Activated naive CD4-positive, alpha-beta T cell treated with anti-CD3 and anti-CD28 coated beads for 36 hours (primary cell): ENCODE measurements at places on chromosomes 5 and 9. TPM values are rescaled to one million over a fixed set of nuclear protein-coding genes. Genes with fewer than 3 reads are reported as not detected.

Gene HMCN2
- not detected for total RNA-seq

Gene N4BP3
- 1.4 TPM for total RNA-seq

Gene CORO2A
- total RNA-seq = 8.2 TPM

Gene DBH
- total RNA-seq = not detected

Gene PCDHB14
- not detected for total RNA-seq

Gene TGFBI
- total RNA-seq = not detected

Gene GAPT
- not detected for total RNA-seq

Gene HK3
- total RNA-seq = not detected

Gene BARX1
- total RNA-seq = 0.21 TPM

Gene PLPP6
- total RNA-seq = 4.6 TPM

Gene AGPAT2
- 9.4 TPM for total RNA-seq

Gene MORN5
- total RNA-seq = not detected

Gene UBAC1
- 40.0 TPM for total RNA-seq

Gene SPOCK1
- not detected for total RNA-seq

- no peak for DNase-seq
These were observed 254.6 kb downstream of the FSTL4 start for GRCh38 chr5:133357758-133358157.

- DNase-seq = no peak
These were observed 552.4 kb upstream of the MEF2C start for GRCh38 chr5:89435347-89435746.

DNA sequence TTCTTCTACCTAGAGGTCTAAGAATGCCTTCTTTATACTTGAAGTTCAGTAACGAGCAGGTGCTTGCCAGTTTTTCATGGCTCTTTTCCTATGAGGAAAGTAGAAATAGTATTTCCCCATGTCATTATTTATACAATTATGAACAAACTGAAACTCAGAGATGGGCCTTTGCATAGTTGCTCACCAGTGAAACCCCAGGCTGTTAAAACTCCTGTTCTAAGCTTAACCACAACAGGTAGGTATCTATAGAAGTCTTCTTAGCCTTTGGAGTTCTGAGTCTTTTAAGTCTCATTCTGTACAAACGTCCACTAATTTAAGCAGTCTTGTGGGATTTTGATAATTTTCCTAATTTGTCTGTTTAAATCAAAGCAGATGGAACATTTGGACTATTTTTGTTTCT, 90.1 kb downstream of the STARD4 start:
- DNase-seq = no peak

- no peak for DNase-seq
These were observed 80.0 kb upstream of the NIPAL4 start for GRCh38 chr5:157379983-157380382.

DNA sequence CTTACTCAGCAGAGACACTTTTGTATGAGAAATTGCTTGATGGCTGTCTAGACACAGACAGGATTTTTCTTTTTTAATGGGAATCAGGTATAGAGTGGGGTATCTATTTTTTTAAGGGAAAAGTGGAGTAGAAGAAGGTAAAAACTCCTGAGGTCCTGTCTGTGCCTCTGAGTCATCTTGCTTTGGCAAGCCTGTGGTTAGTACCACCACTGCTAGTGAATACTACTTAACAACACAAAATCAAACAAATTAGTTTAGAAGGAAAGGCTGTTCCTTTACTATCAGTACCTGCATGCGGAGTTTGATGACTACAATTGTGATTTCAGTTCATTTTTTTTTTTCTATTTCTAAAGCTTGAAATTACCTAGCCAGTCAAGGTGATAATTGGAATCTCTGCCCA, 150.9 kb upstream of the PPP1R2B start:
- no peak for DNase-seq

- DNase-seq = no peak
These were observed 191.8 kb downstream of the MELK start for GRCh38 chr9:36764364-36765076.

DNA sequence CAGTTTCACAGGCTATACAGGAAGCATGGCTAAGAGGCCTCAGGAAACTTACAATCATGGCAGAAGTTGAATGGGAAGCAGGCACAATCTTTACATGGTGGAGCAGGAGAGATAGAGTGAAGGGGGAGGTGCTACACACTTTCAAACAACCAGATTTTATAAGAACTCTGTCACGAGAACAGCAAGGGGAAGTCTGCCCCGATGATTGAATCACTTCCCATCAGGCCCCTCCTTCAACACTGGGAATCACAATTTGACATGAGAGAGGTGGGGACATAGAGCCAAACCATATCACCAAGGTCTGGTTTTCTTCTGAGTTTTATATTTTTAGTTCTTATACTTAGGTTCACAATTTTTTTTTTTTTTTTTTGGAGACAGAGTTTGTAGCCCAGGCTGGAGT, 16.1 kb downstream of the ZCCHC9 start:
- no peak for DNase-seq

DNA sequence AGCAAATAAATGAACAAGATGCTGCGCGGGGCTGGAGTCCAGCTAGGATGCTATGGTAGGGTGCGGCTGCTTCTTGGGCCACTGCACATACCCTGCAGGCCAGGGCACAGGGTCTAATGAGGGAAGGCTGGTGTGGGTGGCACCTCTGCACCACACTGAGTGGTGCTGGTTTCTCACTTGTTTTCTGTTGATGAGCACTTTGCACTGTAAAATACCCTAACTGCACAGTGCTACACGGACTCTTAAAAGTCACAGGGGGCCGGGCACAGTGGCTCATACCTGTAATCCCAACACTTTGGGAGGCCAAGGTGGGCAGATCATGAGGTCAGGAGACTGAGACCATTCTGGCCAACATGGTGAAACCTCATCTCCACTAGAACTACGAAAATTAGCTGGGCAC, 52.7 kb upstream of the DMRT1 start:
- DNase-seq = no peak

GRCh38 chr5:65647941-65648340, 23.1 kb downstream of the SHLD3 start:
- DNase-seq = no peak

- peak; percentile 33 for DNase-seq
These were observed 115.7 kb downstream of the UGCG start for GRCh38 chr9:112012026-112012902.

GRCh38 chr9:13181652-13182051, 97.8 kb downstream of the MPDZ start:
- DNase-seq = no peak

DNA sequence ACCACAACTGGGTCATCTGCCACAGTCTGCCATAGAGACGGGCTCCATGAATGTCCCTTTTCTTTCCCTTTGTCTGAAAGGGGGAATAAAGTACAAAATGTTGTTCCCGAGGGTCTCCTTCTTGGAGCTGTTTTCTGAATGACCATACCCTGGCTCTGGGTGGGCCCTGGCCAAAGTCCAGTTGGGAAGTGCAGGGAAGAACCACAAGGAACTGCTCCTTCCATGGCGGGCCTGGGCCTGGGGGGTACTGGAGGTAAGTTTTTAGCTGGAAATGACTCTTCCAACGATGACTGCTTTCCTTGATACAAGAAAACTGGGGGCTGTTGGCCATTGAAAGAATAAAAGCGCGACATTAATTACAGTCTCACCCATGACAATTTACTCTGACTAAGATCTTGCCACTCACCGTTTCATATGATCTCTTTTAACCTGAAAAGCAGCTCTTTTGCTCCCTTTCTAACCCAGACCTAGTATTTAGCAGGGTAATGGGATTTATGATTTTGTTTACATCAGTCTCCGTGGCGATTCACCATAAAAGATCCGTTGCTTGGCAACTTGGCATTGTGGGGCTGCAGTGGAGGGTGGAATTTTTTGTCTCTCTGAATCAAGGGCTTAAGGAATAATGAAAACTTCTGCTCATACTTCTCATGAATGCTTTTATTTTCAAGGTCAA, 89.2 kb upstream of the PTCH1 start:
- DNase-seq = no peak

DNA sequence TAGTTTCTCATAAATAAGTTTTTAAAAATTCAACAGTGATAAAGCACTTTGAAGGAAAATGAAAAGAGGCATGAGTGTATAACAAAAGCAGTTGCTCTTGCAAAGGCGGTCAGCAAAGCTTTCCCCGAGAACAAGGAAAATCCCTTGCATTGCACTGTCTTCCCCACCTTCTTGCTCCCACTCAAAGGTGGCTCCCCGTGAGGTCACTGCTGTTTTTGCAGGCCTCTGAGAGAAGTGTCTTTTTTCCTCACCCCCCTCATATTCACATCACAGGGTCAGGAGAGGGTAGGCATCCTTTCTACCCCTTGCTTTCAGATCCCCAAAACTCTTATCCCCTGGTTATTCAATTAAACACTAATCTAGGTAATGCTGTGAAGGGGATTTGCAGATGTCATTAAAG, 15.2 kb upstream of the SLC36A1 start:
- no peak for DNase-seq

GRCh38 chr5:50794812-50795211, 128.4 kb downstream of the PARP8 start:
- no peak for DNase-seq

GRCh38 chr9:88753691-88754367, 218.9 kb downstream of the NXNL2 start:
- DNase-seq = no peak

DNA sequence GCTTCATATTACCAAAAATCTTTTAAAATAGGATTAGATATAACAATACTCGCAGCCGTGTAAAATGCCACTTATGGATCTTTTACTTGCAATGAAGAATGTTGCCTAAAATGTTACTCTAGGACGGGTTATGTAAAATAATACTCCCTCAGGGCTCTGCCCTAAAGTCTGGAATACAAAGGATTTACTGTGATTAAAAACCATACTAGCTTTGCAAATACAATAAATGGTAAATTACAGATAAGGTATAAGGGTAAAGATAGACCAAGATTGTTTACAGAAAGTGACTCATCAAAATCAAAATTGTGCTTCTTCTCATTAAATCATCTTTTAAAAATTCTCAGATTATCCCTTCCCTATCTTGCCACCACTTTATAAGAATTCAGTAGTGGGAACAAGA, 163.6 kb downstream of the MEF2C start:
- DNase-seq = no peak

DNA sequence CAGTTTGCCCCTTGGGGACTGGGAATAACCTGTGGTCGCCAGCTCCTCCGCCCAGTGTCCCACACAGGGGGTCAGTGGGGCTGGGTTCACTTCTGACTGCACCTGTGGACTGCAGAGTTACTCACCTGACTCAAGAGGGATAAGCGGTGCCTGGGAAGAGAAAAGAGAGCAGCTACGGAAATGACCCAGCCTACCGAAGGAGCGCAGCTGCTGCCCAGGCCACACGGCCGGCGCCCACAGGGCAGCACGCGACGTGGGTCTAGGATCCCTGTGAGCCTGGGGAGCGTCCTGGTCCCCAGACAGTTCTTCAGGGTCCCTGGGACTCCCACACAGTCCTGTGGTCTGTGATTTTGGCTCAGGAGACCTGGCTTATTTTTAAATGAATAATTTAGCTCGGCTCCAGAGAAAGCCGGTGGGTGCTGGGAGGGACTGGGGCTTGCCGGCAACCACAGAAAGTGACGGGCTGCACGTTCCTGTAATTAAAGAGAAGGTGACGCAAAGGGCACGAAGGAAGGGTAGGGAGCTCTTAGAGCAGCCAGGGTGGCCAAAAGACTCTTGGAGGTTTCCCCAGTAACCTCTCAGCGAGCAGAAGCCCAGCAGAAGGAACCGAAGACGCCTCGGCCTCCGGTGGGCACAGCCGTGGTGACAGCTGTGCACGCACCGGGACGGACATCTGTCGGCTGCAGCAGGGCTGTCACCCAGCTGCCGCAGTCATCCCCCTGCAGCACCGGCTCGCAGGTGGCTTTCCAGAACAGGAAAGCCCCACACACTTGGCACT, 97.5 kb upstream of the FCN2 start:
- DNase-seq = no peak

GRCh38 chr9:80755586-80755985, 933.8 kb downstream of the TLE1 start:
- no peak for DNase-seq

GRCh38 chr9:37856551-37856950, 47.4 kb downstream of the SLC25A51 start:
- no peak for DNase-seq

DNA sequence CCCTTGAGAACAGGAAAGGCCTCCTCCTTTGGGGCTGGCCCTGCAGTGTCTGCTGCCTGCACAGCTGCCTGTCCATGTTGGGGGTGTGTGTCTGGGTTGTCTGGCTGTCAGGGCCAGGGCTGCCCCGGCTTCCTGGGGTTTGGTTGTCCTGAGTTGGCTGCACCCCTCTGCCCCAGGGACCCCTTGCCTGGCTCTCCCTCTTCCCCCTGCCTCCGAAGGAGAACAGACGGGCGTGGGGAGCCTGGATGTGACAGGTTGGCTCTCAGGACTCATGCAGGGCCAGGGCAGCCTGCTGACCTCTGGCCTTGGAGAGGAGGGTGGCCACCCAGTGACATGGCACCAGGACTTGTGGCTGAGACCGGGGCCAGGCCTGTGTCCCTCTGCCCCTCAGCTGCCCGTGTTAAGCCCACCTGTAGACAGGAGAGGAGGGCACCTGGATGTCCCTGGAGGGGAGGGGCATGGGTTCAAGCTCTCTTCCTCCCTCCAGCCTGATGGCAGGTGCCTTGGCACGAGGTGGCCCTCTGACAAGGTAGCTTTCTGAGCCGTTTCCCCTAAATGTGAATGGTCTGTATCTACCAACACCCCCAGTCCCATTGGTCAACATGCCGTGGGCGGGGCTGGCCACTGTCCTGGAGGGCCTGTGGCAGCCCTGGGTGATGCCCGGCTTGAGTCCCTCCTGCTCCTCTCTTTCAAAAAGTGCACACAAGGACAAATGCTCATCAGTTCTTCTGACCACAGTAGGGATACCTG, 34.9 kb downstream of the WNK2 start:
- no peak for DNase-seq

GRCh38 chr5:73853091-73853490, 227.1 kb downstream of the ARHGEF28 start:
- DNase-seq = no peak

DNA sequence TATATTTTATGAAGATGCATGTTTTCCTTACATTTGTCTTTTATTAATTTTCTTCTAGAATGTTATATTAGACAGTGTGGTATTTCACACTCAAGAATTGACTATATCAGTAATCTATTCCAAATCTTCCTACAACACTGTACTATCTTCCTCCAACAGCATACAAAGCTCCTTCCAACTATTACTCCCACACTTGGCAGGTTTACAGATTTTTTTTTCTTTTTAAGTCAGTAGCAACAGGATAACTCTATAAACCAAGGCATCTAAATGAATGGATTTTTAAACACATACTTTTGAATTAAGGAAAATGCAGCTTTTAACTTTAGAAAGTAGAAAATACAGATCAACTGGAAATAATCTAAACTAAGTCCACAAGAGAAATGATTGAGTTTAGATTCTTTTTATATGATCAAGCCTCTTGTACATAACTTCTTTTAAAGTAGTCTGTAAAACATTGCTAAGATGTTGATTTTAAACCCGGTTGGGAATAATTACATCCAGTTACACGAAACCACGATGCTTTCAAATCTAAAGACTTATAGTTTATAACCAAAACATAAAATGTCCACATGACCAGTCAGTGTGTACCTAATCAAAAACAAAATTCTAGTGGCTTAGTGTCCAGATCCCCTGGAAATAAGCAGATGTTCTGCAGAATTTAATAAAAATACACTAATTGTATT, 281.6 kb downstream of the ADAMTS6 start:
- DNase-seq = no peak
